ENCODE measurements at places on chromosomes 2 and 18.
A peak's percentile ranks its signal among the peaks of the same experiment; 100 is the strongest.

- no peak for DNase-seq
Measured at GRCh38 chr2:235564884-235565530, 71.2 kb downstream of the AGAP1 start.

DNA sequence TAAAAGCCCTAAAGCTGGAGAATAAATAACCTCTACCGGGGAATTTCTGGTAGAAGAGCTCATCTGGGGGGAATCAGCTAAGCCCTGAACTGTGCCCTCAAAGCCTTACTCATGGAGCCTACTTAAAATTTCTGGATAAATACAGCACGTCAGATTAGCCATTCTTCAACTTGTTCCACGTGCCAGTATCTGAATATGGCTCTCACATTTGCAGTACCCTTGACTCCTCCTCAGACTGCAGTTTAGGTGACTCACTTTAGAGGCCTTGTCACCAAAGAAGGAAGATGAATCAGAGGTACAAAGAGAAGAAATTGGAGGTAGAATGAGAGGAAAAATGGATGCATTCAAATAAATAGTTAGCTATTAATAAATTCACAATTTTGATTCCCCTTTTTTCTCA, 34.6 kb upstream of the POTEC start:
- no peak for DNase-seq

GRCh38 chr2:146837857-146838256, 1007.0 kb upstream of the ACVR2A start:
- DNase-seq: no peak

DNA sequence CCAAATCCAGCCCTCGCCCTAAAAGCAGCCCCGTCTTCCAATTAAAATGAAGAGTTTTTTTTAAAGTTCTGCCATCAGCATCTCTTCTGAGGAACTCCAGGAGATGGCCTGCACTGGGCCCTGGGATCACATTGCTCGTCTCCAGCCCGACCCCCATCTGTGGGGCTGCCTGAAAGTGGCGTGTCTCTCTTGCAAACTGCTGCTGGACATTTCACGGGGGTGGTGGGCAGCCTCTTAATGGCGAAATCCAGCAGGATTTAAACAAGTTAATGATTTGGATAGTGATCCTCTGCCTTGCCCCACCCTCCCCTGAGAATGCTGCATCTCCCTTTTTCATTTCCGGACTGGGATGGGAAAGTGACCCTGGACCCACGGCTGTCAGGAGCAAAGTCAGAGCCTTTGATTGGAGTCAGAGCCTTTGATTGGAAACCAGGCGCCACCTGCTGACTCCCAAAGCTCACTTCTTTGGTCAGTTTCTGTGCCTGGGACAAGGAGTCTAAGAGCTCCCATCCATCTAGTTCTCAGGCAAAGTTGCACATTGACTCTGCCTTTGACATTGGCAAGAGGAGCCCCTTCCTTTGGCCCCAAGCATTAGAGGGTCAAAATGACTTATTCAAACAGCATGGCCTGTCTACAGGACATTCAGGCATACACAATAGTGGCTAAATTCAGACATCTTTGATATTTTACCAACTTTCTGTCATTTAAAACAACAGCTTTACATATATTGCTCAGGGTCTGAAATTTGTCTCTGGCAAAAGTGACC, 155.2 kb downstream of the SH3BP4 start:
- peak; percentile 5 for DNase-seq

DNA sequence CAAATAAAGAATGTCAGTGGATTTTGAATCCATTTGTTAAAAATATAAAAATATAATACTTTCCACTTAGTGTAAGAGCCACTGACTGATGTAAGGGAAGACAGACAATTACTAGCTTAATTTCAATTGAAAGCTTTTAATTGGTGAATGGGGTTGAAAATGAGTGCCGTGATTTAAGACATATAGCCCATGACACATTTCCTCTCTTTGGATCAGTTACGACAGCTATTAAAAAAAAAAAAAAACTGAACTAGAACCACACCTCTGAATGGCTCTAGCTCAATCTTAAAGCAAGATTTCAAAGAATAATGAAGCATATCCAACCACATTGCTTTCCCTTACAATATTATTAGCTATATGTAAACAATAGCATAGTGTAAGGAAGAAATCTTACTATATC, 44.0 kb downstream of the CIB4 start:
- no peak for DNase-seq

DNA sequence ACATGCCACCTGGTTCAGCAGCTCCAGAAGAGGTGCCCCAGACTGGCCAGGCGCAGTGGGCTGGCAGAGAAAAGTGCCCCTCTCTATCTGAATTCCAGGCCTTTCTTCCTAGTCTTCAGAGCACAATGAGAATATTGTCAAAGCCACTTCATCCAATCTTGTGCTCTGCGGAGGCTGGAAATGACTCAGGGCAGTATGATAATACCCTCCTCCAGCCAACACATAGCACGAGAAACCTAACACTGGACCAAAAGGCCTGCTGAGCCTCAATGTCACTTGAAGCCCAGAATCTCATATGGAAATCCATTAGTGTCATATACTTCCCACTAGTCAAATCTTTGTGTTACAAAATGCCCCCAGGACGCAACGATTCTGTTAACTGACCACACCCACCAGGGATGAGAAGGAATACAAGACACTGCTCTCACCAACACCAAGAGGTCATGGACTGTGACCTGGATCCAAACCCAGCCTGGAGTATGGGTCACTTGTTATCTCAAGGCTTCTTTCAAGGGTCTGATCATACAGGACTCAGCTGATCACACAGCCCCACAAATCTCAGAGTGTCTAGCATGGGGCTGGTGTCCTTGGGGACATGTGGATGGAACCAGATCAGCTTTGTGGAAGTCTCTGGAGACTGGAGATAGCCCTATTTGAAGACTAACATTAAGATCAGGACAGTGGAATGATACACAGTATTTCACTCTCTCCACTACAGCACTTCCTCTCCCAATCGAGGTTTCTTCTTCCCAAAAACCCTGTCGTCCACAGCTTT, 10.1 kb downstream of the KIF3C start:
- DNase-seq: no peak

DNA sequence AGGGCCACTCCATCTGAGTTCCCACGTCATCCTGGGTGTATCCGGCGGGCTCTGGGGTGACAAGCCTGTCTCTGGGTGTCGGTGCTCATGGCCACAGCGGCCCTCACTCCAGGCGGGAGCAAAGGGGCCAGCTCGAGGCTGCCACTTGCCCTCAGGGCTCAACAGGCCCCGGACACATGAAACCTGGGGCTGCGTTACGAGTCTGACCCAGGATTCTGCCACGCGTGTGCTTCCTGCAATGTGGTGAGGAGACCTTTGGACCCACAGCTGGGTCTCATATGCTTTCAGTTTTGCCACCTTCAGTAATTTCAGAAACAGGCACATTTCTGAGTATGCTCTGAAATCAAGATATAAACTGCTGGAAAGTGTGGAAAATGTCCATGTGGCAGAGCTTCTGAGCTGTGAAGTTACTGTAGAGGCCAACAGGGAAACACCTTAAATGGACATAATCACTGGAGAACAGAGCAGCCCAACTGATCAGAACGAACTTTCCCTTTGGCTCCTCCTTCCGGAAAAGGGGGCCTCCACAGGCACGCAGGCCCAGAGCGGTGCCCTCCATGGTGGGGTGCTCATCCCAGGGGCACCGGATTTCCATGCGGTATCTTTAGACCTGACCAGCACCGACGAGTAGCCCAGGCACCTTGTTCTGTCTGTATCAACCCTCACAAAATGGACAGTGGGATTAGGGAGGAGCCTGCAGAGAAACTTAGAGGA, 14.1 kb downstream of the PER2 start:
- no peak for DNase-seq

DNA sequence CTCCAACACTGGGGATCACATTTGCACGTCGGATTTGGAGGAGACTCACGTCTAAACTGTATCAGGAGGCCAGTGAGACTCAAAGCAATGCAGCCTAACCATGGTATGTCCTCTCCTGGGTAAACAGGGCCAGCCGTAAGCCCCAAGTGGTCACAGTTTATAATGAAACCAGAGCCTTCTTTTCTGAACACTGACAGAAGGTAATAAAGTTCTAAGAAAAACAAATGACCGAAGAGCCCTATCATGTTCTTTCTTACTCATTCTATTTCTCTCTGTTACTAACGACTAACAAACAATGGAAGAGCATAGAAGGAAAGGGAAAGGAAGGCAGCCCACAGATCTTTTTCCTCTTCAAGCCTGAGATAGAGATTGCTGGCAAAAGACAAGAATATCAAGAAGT, 796.8 kb upstream of the SOX11 start:
- DNase-seq: no peak

DNA sequence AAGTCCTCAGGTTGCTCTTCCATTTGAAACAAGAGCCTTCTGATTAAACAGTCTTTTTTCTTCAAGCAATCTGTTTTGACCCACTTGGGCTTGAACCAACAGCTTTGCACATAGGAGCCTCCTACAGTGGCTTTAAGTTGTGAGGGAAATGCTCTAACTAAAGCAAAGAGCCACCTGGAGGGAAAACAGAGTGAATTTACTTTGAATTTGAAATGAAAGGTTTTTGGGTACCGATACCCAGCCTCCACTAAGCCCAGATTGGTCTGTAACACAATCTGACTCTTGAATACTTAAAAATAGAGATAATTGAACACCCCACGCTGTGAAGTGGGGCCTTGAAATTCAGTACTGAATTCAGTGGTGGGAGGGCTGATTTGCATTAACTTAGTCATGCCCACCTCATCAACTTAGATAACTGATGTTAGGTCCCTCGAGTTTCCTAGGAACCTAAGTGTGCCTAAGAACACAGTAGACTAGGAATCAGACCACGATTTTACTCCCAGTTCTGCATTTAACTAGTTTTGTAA, 56.3 kb upstream of the ACVR1C start:
- DNase-seq: no peak

DNA sequence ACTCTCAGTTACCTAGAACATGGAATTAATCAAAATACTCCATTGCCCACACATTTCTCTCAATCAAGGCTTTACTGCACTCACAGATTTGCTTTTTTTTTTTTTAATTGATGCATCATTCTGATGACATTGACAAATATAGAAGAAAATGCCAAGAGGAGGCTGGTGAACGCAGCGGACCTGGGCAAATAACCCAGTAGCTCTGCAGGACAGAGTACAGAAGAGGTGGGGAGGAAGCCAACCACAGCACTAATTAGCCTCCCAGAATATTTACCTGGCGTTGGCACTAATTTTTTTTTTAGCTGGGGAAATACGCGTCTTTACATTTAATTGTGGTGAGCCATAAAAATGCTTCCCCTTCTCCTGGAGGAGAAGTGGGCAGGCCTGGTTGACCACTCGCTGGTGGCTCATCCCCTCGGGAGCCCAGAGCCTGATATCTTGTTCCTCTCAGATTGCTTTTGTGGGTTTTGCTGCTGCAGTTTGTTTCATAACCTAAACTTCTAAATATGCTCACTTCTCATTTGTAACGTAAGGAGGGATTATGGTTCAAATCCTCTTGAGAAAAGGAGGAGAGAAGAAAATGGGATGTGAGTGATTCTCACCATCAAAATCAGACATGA, 165.8 kb upstream of the EPB41L3 start:
- DNase-seq: no peak

- DNase-seq: no peak
Measured at GRCh38 chr2:109014476-109014875, 25.5 kb upstream of the EDAR start.

- DNase-seq: no peak
Measured at GRCh38 chr2:137167651-137168050, 402.3 kb downstream of the THSD7B start.

DNA sequence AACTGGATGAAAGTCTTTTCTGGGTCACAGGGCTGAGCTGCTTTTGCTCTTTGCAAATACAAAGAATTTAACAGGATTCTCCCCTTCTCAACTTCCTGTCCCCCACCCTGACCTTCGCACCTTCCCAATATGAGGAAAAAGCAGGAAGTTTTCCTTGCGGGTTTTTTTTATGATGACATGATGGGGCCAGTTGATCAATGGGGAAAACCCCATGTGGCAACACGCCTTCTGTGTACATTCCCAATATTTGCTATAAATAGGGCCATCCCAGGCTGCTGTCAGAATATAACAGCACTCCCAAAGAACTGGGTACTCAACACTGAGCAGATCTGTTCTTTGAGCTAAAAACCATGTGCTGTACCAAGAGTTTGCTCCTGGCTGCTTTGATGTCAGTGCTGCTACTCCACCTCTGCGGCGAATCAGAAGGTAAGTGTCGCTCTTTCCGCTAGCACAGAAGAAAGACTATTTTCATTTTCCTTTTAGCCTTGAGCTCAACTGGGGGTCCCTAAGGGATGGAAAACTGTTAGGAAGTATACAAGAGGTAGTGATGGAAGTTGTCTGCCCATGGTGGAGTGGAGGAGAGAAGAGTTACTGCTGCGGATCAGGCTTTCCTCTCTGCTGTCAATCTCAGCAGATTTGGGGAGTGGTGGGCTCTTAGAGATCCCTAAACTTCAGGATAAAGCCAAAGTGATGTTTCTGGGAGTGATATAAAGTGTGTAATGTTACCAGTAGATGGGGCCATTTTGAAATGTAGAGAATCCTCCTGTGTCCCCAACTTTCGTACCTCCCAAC, at the start of gene CCL20:
Gene CCL20 (plus strand): TSS at position 281 of the 792 bp plus-strand sequence. CDS start 70 bp downstream, at position 351.
- peak; percentile 41 for DNase-seq

GRCh38 chr2:181058378-181059269, 78.2 kb downstream of the UBE2E3 start:
- peak; percentile 67 for DNase-seq

- DNase-seq: no peak
Measured at GRCh38 chr18:31990823-31991222, 27.8 kb upstream of the RNF125 start.

DNA sequence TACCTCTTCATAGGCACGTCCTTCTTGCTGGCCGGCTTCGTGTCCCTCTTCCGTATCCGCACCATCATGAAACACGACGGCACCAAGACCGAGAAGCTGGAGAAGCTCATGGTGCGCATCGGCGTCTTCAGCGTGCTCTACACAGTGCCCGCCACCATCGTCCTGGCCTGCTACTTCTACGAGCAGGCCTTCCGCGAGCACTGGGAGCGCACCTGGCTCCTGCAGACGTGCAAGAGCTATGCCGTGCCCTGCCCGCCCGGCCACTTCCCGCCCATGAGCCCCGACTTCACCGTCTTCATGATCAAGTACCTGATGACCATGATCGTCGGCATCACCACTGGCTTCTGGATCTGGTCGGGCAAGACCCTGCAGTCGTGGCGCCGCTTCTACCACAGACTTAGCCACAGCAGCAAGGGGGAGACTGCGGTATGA, 2.3 kb downstream of the FZD7 start:
- no peak for DNase-seq

GRCh38 chr2:38037757-38038621, 38.0 kb downstream of the CYP1B1 start:
- DNase-seq: no peak

- DNase-seq: no peak
Measured at GRCh38 chr18:58309099-58309498, 265.1 kb downstream of the NEDD4L start.

GRCh38 chr2:142974288-142975024, 97.0 kb downstream of the KYNU start:
- no peak for DNase-seq

Data from CD4-positive, alpha-beta T cell treated with Interleukin-17A for 1 hour (primary cell).